ENCODE measurements at places on chromosomes 4 and X.

DNA sequence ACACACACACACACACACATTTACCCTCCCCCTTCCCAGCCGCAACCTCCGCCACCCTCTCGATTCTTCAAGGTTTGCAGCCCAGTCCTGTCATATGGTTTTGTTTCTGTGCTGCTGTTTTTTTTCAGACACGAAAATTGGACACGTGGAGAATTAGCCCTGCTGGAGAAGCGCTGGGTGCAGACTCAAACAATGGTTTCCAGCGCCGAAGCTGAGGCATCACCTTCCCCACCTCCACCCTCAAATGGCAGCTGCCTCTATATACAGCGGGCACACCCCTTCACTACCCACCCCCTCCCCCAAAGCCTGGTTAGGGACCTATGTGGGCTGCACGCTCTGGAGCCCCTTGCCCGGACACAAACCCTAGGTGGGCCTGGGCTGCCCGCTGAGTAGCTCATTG is 87.9 kb downstream of the BCOR start:
- no peak for DNase-seq

DNA sequence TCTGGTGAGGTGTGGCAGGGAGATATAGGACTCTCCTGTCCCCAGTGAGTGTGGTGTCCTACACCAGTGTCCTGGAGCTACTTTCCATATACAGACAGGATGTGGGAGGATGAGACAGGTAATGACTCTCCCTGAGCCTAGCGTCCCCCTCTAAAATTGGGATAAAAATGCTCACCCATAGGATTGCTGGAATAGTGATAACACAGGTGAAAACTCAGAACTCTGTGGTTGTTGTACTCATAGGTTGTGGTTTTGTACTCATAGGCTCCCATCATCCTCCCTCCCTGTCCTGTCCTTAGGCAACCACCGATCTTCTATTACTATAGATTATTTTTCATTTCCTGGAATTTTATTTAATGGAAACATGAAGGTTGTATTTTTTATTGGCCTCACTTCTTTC is 60.7 kb upstream of the NXF3 start:
- DNase-seq: no peak

- DNase-seq: no peak
Measured at GRCh38 chr4:118270492-118270891, 82.3 kb downstream of the PRSS12 start.

DNA sequence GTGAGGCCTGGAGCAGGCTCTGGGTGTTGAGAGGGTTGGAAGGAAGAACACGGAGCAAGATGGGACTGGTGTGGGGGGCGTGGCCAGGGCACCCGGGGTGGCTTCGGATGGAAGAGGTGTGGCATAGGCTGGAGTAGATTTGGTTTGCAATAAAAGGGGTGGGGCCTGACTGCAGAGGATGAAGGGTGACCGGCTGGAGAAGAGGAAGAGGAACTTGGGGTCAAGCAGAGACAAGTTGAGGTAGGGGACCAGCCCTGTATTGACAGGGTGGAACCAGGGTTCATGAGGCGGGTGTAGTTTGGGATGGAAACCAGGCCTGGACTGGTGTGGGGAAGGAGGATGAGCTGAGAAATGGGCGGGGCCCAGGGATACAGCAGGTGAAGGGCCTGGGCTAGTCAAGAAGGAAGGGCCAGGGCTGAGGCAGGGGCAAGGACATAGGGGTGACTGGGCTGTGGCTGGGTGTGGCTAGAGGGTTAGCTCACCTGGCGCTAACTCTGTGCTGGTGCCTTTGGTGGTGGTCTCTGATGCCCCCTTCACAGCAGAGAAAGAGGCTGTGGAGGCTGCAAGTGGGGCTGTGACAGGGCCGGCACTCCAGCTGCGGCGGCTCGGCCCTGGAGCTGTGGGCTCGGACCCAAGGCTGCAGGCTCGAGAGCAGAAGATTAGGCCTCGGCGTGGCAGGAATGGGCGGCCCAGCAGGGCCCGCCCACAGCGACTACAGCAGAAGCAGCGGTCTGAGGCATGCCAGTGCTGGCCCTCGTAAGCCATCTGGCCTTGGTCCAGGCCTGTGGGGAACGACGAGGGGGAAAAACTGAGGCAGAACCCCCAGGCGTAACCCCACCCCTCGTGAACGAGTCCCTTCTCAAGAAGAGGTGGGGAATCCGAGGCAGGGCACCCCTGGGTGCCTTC is 5.0 kb downstream of the PLP2 start:
- no peak for DNase-seq

DNA sequence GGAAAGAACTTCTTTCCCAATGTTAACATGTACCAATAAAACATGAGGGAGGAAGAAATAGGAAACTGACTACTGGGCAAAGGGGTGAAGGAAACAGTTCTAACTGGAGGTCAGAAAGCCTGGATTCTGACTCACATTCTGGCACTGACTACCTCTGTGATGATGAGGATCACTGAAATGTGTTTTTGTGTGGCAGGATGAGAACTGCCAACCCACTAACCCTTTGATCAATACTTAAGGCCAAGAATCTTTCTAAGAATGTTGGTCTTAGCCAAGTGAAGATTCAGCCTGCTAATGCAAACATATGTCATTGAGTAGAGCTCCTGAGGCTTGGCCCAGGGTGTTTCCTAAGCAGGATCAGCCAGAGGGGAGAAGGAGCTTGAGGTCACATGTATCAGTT is 4.6 kb downstream of the ALAS2 start:
- DNase-seq: no peak

DNA sequence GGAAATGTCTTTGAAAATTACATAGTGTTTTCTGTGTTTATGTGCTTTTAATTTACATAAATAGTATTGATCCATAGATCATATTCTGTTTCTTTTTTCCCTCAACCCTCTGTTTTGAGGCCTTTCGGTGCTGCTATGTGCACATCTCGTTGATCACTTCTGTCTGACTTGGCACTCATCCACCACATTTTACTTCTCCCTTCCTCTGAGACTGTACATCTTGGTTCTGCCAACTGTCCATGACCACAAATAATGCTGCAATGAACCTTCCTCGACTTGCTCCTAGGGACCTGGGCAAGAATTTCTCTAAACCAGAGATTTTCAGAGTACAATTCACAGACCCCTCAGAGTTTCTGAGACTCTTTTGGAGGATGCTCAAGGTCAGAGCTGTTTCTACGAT is 74.4 kb downstream of the RTL5 start:
- DNase-seq: no peak

GRCh38 chrX:10518073-10518472 is 102.3 kb downstream of the MID1 start:
- DNase-seq: no peak

DNA sequence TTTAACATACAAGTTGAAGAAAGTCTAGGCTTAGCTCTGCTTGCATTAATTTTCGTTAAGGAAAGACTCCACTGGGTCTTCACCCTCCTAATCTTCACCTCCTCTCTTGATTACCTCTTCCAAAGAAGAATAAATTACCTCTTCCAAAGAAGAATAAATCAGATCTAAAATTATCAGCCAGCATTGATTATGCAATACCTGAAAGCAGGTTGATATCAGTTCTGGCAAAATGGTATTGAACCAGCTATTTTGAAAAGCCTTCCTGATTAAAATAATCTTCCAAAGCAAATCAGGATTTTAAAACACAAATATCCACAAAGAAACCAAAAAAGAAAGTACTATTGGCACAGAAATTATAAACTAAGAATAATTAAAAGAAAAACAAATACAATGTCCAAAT is 36.9 kb downstream of the CDKL2 start:
- no peak for DNase-seq

DNA sequence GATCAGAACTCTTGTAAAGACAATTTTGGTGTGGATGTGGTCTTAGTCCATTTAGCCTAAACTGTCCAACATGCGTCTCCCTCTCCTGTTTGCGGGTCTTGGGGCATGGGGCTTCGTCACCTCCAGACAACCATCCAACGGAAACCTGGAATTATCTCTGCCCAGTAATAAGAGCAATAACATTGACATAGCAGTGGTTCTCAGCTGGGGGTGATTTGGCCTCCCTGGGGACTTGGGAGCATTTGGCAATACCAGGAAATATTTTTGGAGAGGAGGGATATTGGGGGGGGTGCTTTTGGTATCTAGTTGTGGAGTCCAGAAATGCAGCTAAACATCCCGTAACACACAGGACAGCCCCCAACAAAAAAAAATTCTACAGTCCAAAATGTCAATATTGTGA is 47.2 kb downstream of the SEL1L3 start:
- DNase-seq: peak; percentile 50

DNA sequence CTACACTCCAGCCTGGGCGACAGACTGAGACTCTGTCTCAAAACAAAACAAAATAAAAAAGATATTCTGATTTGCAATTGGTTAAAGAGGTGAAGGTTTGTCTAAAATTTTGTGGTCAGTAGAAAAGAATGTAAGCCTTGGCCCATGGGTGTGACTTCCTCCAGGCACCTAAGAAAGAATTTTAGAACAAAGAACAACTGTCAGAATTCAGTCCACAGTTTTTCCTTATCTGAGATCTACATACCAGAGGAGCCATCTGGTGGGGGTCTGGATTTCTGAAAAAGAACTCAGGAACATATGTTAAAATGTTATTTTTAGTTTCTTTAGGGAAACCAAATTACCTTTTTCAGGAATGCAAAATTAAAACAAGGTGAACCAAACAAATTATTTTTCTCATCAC is 434.1 kb downstream of the ANKRD50 start:
- DNase-seq: peak; percentile 42

DNA sequence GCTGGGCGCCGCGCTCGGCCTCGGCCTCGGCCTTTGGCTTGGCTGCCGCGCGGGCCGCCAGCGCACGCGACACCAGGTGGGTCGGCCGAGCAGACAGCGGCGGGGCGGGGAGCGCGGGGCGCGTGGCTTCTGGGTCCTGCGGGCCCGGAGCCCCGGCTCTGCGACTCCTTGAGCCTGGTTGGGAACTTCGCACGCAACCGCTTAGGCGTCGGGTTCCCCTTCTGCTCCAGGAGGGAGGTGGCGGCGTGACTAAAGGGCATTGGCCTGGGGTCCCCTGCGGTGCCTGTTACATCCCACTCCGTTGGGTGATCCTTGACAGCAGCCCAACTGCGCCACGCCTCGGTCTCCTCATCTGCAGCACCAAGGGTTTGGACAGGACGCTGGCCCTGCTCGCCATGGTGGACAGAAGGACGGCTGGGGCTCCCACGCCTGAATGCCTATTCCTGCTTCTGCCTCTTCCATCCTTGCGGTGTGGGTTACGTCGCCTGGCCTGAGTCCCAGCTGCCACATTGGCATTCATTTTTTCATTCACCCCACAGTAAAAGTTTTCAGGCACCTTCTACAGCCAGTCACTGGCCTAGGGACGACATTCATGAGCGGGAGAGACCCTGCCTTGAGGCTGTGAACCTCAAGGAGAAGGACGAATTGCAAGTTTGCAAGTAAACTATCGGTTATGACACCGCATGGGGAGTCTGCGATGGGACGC is 631 bp downstream of the EVC start:
- peak; percentile 44 for DNase-seq

DNA sequence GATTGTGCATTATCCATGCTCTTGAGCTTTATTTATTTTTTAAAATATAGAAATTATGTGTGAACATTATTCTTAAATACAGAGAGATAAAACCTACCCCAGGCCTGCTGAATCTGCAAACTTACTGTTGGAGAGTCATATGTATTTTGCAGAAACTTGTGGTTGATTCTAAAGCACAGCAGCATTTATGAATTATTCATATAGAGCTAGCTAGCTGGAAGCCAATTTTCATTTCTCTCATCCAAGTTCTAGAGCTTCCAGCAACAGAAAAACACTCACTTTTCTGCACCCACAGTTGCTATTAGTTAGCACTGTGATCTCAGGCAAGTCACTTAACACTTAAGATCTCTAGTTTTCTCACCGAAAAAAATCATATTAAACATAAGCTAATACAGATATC is 479.5 kb upstream of the FAM47C start:
- no peak for DNase-seq

DNA sequence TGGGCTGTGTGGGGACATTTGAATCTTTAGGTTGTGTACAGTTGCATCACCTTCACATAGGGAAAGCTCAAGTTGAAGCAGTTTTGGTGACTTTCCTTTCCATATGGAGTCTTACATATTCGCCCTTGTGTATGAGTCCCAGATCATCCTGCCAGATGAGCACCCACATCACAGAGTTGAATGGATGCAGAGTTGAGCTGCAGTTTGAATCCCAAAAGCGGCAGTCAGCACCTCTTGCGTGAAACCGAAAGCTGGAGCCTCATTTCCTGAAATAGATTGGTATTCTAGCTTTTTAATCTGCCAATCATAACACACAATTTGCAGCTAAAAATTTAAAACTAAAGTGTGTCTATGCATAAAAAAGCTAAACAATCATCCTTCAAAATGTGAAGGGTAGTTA is 162.9 kb upstream of the DIPK2B start:
- DNase-seq: no peak

GRCh38 chrX:45009371-45010000 is 136.5 kb downstream of the KDM6A start:
- peak; percentile 32 for DNase-seq

- peak; percentile 60 for DNase-seq
Measured at GRCh38 chrX:40109288-40110008, 11.7 kb upstream of the BCOR start.

DNA sequence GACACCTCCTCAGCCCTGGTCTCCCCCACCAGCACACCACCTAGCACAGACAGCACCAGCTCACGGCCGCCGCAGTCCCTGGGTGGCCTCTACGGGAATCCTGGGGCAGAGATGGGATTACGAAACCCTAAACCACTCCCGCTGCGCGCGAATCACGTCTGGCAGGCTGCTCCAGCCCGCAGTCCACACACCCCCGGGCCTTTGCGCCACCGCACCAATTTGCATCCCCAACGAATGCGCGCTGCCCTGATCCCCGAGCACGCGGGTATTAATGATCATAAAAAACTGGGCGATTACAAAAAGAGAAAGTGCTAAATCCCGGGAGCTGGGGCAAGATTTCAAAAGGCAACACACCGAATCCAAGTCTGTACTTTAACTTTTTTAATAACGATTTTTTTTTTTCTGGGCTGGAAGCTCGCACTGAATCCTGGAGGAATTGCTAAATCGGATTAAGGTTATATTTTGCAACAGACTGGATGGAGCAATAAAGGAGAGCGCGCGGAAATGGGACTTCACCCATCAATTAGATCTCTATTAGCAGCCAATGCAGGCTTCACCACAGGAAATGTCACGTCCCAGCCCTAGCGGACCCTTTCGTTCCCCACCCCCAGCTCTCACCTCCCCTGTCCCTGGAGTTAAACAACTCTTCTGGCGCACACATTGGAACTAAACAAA is 69.8 kb upstream of the TMEM33 start:
- DNase-seq: no peak

GRCh38 chrX:136168929-136169735 is 21.8 kb downstream of the FHL1 start:
- DNase-seq: peak; percentile 97

DNA sequence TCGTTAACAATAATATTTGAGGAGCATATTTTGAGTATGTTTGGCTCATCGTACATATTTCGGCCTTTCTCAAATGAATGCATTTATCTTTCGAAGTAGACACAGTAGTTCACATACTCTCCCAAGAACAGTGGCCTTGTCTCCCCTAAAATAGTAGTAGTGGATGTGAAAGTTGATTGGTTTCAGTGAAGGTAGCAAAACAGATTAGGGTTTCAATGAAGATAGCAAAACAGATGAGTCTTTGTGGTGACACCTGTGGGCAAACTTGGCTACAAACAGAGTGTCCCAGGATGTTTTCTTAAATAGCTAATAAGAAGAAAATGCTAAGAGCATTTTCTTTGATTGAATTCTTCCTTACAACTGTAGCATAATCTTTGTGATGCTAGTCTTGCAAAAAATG is 67.0 kb downstream of the USP9X start:
- no peak for DNase-seq

All from fibroblast of skin of right quadriceps (primary cell).